Purkinje cell (primary cell): ENCODE measurements at places on chromosomes 6 and 20. TPM values are rescaled to one million over a fixed set of nuclear protein-coding genes. Genes with fewer than 3 reads are reported as not detected.

AVP gene
- not detected in 2 replicates for polyA plus RNA-seq

BPIFA1 gene
- polyA plus RNA-seq, result not detected in 2 replicates

GSTA2 gene
- polyA plus RNA-seq, result not detected in 2 replicates

NDRG3 gene
- 47.9 and 65.9 TPM in 2 replicates for polyA plus RNA-seq

C6orf118 gene
- polyA plus RNA-seq, result 1.7 and 3.3 TPM in 2 replicates

HLA-DQB1 gene
- polyA plus RNA-seq, result 1.0 TPM in 1 of 2 replicates, not detected in the other

FAM217A gene
- polyA plus RNA-seq, result not detected in 2 replicates

TGM2 gene
- not detected in 2 replicates for polyA plus RNA-seq

DST gene
- polyA plus RNA-seq, result 279 and 335 TPM in 2 replicates

KIAA1586 gene
- 41.7 and 62.9 TPM in 2 replicates for polyA plus RNA-seq

PROCR gene
- polyA plus RNA-seq, result 62.1 and 84.1 TPM in 2 replicates

GSTA3 gene
- polyA plus RNA-seq, result not detected in 2 replicates

PSMA7 gene
- 226 and 267 TPM in 2 replicates for polyA plus RNA-seq

DLK2 gene
- 11.0 and 15.0 TPM in 2 replicates for polyA plus RNA-seq

ECT2L gene
- polyA plus RNA-seq, result 0.31 TPM in 1 of 2 replicates, not detected in the other

KHDRBS2 gene
- polyA plus RNA-seq, result 20.4 and 20.7 TPM in 2 replicates

PI16 gene
- not detected in 2 replicates for polyA plus RNA-seq

PKHD1 gene
- polyA plus RNA-seq, result 0.04 TPM in 1 of 2 replicates, not detected in the other

ITCH gene
- polyA plus RNA-seq, result 28.9 and 30.6 TPM in 2 replicates

PGC gene
- not detected in 2 replicates for polyA plus RNA-seq

BTBD3 gene
- 63.1 and 64.2 TPM in 2 replicates for polyA plus RNA-seq

CDK5RAP1 gene
- 31.7 and 37.6 TPM in 2 replicates for polyA plus RNA-seq

B3GAT2 gene
- polyA plus RNA-seq, result 4.7 and 5.5 TPM in 2 replicates

PAK5 gene
- polyA plus RNA-seq, result 6.0 and 8.4 TPM in 2 replicates

HRH3 gene
- not detected in 2 replicates for polyA plus RNA-seq

RPS6KA2 gene
- polyA plus RNA-seq, result 1.3 and 3.8 TPM in 2 replicates

C6orf89 gene
- 14.3 and 17.1 TPM in 2 replicates for polyA plus RNA-seq

SPATA25 gene
- polyA plus RNA-seq, result not detected in 2 replicates

CNBD2 gene
- 0.91 and 1.9 TPM in 2 replicates for polyA plus RNA-seq

CEP162 gene
- 7.1 and 7.3 TPM in 2 replicates for polyA plus RNA-seq

HDDC2 gene
- polyA plus RNA-seq, result 183 and 247 TPM in 2 replicates

MTFR2 gene
- 6.2 and 7.8 TPM in 2 replicates for polyA plus RNA-seq

MUC21 gene
- polyA plus RNA-seq, result not detected in 2 replicates

IRF4 gene
- polyA plus RNA-seq, result not detected in 2 replicates

HIVEP2 gene
- polyA plus RNA-seq, result 7.1 and 12.5 TPM in 2 replicates

DSTN gene
- polyA plus RNA-seq, result 787 and 840 TPM in 2 replicates

CD93 gene
- polyA plus RNA-seq, result not detected in 2 replicates

SLC4A11 gene
- 0.34 and 1.2 TPM in 2 replicates for polyA plus RNA-seq

JPH2 gene
- polyA plus RNA-seq, result not detected in 2 replicates
